ENCODE measurements at places on chromosomes 6 and 20.

- no peak for DNase-seq
Measured at GRCh38 chr6:150083839-150084238, 14.9 kb upstream of the ULBP3 start.

GRCh38 chr6:160347259-160348222, 637 bp upstream of the SLC22A3 start:
- no peak for DNase-seq

- no peak for DNase-seq
Measured at GRCh38 chr6:127453845-127454619, 5.2 kb downstream of the KIAA0408 start.

- DNase-seq, result no peak
Measured at GRCh38 chr6:167303675-167304625, 12.8 kb downstream of the UNC93A start.

DNA sequence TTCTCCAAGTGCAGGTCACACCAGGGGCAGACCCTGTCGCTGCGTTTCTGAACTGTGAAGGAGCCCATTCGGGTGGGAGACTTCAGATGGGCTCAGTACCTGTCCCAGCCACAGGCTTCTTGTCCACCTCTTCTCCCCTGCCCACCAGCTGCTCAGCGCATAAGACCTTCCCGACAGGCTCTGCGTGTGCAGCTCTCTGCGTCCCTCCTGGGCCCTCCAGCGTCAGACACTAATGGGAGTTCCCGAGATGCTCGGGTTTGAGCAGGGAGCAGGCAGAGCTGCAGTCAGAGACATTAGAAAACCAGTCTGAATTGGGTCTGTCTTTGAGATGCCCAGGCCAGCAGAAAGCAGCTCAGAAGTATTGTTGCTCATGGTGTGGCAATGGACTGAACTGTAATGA, 50.4 kb downstream of the TCP11 start:
- no peak for DNase-seq

GRCh38 chr6:170186006-170186935, 104.6 kb downstream of the DLL1 start:
- no peak for DNase-seq

DNA sequence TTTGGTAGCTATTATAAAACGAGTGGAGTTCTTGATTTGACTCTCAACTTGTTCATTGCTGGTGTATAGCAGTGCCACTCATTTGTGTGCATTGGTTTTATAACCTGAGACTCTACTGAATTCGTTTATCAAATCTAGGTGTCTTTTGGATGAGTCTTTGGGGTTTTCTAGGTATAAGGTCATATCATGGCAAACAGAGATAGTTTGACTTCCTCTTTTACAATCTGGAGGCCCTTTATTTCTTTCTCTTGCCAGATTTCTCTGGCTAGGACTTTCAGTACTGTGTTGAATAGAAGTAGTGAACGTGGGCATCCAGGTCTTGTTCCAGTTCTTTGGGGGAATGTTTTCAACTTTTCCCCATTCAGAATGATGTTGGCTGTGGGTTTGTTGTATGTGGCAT, 38.8 kb downstream of the SUMO4 start:
- no peak for DNase-seq

GRCh38 chr20:45358282-45359068, 4.5 kb upstream of the SYS1 start:
- DNase-seq, result no peak

All from trophoblast cell (in vitro differentiated cells and primary cell).